ENCODE measurements at places on chromosomes 4 and X.

DNA sequence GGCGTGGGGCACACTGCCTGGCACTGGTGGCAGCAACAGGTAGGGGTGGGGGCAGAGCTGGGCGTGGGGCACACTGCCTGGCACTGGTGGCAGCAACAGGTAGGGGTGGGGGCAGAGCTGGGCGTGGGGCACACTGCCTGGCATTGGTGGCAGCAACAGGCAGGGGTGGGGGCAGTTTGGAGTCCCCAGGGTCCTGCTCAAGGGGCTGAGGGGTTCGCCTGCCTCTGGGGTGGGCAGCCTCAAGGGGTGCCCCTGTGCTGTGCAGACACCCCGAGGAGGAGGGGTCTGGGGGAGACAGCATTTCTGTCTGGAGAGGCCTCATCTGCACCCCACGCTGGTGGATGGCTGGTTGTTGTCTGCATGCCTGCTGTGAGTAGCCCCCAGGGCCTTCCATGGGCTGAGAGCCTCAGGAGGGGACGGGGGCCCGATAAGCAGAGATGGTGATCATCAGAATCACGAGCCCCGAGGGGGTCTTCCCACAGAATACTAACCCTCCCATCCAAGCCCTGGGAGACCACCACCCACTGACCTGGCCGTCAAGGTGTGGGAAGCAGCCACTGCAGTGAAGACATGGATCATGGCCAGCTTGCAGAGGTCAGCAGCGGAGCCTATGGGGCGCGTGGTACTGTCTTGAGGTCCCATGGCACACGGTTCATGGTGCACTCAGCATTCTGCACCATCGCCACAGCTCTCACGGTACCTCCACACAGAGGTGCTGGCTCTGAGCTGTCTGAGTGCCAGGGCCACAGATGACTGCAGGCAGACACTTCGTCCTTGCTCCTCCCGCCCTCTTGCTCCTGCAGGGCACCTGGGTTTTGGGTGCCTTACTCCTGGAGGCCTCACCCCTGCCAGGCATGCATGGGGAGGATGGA, 21.5 kb downstream of the NAT8L start:
- no peak for DNase-seq

GRCh38 chr4:138003248-138003647, 238.9 kb downstream of the SLC7A11 start:
- DNase-seq: no peak

DNA sequence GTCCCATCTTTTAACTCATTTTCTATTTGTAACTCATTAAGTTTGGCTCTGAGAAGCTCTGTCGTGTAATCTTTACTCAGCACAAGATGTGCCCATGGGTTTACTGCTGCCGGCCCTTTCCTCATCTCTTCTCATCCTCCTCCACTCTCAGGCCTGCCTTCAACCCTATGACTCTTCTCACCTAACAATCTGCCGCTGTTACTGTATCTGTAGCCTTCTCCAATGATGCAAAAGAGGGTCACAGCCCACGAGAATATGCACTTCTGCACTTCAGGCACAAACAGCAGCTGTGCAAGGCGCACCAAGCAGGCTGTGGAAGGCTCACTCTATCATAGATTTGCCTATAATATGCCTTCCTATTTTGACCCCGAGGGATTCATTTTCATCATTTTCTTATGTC, 546.5 kb upstream of the GALNTL6 start:
- no peak for DNase-seq

DNA sequence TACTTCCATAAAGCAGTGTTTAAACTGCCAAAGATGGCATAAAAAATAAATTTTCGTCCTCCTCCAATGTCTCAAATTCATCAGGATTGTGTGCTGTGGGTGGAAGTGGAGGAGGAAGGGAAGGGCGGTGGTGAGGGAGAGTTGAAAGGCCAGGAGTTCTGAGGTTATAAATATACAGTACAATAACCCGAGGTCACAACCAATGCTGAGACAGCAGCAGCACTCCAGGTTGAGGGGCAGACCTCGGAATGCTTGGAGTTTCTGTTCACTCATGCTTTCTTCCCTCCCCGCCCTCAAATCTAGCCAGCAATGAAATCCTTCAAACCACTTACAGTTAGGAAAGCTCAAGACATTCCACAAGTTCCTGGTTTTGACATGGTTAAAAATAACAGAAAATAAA, 134.0 kb upstream of the SMAD1 start:
- DNase-seq: no peak

DNA sequence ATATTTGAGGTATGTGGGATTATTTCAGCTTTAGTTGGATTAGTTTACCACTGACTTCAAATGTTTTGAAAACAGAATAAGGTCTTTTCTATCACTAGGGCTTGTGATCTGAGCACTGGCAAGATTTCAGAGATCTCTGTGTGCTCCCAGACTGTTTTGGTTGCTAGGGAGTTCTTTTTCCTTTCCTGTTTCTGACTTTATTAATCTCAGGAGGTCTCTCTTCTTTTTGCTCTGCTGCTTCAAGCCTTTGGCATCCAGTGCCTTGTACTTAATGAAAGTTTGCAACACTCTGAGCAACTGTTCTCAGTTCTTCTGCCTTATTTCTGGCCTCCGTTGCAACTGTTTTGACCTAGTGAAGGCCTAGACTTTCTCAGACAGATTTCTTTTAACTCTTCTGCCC, 32.1 kb upstream of the PAQR3 start:
- DNase-seq: no peak

DNA sequence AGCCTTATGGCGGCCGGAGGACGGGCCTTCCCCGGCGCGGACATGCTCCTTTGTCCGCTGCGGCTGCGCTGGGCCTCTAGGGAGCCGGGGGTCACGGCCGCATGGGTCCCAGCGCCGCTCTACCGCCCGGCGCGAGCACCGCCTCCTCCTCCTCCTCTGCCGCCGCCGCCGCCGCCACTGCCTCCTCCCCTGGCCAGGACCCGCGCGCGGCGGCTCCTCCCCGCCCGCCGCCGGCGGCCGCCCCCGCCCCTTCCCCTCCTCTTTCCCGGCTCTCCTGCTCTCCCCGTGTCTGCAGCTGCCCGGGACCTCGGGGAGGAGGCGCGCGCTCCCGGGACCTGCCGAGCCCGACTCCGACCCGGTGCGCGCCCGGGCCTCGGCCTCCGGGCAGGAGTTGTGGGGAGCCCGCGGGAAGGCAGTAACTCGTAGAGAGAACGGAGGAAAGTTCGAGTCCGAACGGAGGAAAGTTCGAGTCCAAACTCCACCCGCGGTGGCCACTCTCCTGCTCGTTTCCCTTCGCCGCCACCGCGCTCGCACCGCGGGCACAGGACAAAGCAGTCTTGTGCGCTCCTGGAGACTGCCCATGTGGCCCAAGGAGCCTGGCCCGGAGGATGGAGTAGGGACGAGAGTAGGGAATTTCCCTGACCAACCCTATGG, at the start of gene ADGRA3:
TSS of gene ADGRA3 (minus strand) at position 179 of the 654 bp plus-strand sequence. CDS start 282 bp downstream, outside the sequence.
- DNase-seq: peak; percentile 55

DNA sequence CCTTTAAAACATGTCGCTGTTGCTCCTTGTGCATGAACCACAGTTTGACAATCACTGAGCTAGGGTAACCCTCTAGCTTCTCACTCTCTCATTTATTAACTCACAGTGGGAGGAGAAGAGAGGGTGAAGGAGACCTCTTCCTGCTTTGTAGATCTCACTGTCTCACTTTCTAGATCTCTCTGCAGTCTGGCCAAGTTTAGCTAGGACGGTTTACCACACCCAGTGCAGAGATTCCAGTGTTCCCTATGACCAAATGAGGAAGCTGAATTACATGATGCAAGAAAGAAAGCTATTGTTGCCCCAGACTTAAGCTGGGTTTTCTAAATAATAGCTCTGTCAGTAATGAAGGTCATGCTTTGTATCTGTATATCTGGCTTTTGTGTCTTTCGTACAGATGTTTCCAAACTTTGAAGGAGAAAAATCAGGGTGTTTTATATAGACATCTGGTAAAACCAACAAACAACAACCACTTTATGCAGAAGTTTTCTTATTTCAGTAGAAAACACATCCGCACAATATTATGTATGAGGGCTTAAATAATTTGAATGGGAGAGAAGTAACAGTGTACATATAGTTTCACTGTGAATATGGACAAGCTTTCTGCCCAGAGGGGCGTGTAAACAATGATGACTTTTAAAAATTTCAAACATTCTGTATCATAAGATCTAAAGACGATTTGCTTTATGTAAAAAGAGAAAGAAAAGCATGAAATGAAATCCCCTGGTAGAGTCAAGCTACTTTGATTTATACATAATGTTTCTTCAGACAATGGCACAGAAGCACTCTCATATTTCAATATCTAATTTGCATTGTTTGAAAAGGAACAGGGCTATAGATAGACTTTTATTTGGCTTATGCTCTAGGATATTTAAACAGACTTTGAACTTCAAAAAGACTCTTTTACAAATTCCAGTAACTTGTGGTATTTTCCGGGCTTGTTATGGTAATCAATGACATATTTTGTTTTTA, 582.3 kb downstream of the FSTL5 start:
- no peak for DNase-seq

GRCh38 chr4:188778905-188779304, 639.7 kb downstream of the TRIML1 start:
- DNase-seq: no peak

DNA sequence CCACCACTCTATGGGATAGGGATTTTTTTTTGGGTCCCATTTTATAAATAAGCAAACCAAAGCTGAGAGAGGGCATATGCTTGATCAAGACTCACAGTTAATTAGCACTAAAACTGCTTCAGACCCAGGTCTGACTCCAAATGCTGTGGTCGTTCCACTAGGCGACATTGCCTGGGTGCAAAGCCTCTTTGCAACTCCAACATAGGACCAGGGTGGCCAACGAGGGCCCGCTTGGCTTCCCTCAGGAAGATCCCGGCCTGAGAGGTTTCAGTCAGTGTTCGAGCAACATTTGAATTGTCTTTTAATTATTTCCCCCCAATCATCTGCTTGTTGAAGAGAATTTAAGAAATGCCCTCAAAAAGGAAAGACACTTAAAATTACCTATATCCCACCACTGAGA, 11.2 kb downstream of the PJA1 start:
- DNase-seq: no peak

DNA sequence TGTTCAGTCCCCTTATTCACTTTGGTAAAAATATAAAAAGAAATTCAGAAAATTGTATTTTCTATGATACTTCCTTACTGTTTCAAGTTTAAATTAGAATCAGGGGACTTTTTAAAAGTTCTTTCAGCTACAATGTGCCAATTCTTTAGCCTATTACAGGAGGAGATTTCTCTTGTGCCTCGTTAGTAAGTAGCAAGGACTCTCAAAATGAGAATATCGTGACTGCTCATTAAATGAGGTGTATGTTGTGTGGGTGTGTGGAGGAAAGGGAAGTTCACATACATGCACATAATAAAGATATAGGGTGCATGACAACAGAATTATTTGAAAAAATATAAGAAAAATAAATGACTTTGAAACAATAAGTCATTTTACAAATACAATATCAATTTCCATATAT, 190.5 kb downstream of the DTHD1 start:
- no peak for DNase-seq

DNA sequence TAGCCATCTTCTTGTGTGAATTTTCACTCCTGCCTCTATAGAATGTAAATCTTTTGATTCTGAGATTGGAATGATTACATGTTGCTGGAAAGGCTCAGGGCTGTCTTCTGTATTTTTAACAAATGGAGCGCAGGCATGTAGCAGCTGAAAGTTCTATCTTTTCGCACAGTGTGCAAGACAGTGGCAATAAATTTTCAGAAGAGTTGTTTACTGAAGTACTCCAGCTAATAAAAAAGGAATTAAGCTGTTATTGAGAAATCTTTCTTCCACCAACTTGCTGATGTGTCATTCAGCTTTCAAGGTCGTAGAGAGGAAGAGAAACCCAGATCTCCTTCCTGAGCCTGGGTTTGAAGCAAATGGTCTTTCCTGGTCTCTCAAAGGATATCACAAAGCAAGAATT, 122.0 kb upstream of the PUDP start:
- no peak for DNase-seq

- DNase-seq: no peak
Measured at GRCh38 chr4:88649716-88650115, 47.9 kb downstream of the NAP1L5 start.

DNA sequence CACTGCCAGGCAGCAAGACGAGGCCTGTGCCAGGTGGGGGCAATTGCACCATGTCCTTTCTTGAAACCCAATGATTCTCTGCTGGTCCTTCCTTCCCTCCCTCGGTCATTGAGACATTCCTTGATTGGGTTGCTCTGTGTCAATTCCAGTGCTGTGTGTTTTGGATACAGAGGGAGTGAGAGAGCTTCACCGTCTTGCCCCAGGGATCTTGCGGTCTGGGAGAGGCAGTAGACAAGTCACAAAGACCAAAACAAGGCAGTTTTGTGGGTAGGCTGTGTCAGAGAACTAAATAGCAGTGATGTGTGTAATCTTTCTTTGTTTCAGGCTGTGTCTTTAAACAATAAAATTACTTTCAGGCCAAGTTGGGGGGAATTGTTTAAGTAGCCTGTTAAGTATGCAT, 38.8 kb upstream of the TADA2B start:
- no peak for DNase-seq

DNA sequence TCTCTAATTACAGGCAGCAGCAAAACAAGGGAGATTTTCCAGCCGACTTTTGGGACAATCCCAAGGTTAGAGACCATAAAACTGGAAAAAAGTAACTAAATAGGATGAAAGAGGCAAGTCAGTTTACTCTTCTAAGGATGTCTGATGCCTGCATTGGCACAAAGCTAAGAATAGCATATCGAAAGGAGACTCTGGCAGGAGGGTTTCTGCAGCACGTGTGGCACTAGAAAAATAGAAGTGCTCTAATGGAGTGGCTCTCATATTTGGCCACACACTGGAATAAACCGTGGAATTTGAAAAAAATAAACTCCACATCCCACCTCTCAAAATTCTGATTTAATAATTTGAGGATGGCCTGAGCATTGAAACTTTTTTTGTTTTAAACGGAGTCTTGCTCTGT, 77.2 kb upstream of the ARSJ start:
- no peak for DNase-seq

- peak; percentile 66 for DNase-seq
Measured at GRCh38 chr4:159103384-159103990, 608 bp downstream of the RAPGEF2 start.

DNA sequence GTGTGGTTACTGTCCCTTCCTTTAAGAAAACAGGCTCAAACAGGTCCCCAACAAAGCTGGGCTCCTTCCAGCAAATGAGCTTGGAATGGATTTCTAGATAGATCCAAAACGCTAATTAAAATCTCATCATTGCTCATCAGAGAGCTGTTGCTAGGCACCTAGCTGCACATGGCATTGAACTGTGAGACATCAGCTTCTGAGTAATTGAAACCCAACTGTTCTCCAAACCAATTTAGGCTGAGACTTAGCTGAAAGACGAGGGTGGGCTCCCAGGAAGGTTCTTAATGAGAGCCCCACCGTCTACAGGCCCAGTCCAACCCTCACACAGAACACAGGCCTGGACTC, 59.1 kb downstream of the FAM184B start:
- no peak for DNase-seq

DNA sequence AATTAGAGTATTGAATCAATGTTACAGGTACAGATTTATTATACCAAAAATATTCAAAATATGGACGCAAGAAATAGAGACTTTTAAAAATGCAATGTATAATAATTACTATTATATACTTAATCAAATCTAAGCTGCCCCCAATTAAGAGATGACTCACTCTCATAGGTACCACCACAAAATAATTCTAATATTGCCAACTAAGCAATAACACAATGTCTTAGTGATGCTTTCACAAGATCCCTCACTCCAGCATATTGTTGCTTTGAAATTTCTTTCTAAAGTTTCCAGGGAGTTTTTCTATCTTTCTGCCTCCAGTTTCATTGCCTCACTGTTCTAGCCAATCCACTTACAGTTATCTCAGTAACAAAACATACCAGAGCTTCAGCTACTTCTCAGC, 270.0 kb upstream of the PABPC4L start:
- no peak for DNase-seq

- DNase-seq: no peak
Measured at GRCh38 chr4:42658261-42658660, 1.4 kb upstream of the ATP8A1 start.
